ENCODE measurements at places on chromosomes 7 and 10.

DNA sequence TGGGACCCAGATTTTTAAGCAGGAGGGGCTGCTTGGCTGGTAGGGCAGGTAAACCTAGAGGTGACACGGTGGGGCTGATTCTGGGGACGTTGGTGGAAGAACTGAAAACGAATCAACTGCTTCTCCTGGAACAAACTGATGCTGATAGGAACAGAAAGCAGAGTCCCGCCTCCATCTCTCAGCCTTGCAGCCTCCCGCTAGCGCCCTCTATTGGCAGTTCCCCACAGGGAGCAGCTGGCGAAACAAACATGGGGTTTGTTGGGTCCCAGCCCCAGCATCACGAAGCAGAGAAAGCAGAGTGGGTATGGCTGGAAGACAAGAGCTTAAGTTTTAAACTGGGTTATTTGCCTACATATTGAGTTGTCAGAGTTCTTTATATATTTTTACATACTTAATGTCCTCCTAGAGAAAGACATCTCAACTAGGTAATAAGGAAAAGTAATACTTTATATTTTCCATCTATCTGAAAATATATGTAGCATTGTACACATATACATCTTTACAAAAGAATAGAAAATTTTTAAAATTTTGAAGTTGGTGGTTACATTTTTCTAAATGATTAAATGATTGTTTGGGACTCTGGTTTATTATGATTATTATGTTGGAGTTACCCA, 42.3 kb upstream of the FOXI2 start:
- peak; percentile 23 for DNase-seq

- no peak for DNase-seq
Observed at GRCh38 chr10:110410329-110411046, 87.2 kb upstream of the DUSP5 start.

DNA sequence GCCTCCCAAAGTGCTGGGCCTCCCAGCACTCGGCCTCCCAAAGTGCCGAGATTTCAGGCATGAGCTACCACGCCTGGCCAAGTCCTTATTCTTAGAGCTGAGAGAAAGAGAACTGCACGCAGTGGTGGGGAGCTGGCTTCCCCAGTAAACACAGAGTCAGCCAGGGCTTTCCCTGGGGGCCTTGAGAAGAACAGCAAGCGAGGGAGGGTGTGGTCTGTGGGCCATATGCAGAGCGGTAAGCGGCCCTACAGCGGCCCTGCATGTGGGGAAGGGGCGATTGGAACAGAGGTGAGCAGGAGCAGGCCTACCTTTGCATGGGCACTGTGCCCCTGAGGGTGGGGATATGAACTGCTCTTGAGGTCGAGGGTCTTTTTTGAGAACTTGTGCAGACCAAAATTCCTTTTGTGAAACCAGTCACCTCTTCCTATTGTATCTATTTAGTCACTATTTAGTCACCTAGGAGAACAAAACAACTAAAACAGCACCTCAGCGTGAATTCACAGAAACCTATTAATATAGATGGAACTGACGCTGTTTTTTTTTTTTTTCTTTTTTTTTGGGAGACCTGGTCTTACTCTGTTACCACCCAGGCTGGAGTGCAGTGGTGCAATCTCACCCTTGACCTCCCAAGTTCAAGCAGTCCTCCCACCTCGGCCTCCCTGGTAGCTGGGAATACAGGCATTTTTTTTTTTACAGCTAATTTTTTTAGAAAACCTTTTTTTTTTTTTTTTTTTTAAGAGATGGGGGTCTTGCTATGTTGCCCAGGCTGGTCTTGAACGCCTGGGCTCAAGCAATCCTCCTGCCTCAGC, 36.9 kb upstream of the SH2D4B start:
- peak; percentile 44 for DNase-seq

GRCh38 chr10:25349520-25349919, 174.7 kb downstream of the GPR158 start:
- DNase-seq, result no peak

DNA sequence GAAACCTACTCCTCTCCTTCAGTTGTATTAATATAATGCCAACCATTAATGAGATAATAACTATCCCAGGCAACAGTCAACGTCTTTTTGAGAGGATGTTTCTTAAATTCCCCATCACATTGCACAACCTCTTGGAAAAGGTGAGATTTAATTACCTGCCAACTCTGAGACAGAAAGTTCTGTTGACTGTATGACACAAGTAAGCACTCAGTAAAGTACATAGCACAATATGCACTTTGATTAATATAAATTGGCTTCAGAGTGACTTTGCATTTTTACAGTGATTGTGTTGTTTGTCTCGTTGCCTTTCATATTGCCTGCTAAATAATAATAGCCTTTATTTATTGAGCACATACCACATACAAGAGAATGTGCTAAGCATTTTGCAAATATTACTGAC, 46.7 kb downstream of the CAV1 start:
- no peak for DNase-seq

GRCh38 chr10:97401455-97401919, 347 bp upstream of the RRP12 start:
- DNase-seq, result no peak

DNA sequence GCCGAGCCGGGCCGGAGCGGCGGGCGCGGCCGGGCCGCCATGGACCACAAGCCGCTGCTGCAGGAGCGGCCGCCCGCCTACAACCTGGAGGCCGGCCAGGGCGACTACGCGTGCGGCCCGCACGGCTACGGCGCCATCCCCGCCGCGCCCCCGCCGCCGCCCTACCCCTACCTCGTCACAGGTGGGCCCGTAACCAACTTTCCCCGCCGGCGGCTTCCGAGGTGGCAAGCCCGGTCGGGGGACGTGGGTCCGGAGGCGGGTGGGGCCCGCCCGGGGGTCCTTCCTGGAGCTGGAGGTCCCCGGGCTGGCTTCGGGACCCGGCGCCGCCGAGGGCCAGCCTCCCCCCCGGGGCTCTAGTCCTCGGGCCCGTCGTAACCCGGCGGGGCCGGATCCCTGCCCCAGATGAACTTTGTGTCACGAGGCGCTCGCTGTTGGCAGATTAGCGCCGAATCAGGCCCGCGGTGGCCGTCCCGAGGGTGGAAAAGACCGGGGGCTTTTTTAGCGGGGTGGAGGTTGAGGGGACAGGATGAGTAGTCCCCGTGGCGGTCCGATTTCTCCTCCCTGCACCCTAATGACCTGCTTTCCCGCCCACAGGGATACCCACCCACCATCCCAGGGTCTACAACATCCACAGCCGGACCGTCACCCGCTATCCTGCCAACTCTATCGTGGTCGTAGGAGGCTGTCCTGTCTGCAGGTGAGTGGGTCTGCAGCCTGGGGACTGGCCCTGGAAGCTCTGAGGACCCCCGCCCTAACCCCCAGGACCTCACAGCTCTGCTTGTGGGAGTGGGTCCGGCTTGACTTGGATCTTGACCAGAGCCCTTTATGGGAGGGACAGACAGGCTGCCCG, 496 bp downstream of the BRI3 start:
- DNase-seq, result no peak

- DNase-seq, result no peak
Observed at GRCh38 chr7:92740134-92740533, 96.2 kb downstream of the CDK6 start.

DNA sequence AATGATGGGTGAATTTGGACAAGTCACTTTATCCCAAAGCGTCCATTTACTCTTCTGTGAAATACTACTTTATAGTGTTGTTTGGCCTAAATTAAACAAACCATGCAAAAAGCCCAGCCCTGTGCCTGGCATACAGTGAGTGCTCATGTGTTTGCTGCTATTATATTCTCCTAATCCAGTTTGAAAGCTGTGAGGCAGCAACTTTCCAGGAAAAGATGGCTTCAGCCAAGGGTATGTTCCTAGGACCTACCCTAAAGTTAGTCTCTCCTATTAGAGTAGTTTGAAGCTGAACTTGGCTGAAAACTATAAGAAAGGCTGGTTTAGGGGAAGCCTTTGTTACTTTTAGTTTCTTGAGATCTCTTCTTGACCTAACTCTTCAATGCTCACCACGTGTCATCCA, 19.9 kb downstream of the ACSL5 start:
- no peak for DNase-seq

DNA sequence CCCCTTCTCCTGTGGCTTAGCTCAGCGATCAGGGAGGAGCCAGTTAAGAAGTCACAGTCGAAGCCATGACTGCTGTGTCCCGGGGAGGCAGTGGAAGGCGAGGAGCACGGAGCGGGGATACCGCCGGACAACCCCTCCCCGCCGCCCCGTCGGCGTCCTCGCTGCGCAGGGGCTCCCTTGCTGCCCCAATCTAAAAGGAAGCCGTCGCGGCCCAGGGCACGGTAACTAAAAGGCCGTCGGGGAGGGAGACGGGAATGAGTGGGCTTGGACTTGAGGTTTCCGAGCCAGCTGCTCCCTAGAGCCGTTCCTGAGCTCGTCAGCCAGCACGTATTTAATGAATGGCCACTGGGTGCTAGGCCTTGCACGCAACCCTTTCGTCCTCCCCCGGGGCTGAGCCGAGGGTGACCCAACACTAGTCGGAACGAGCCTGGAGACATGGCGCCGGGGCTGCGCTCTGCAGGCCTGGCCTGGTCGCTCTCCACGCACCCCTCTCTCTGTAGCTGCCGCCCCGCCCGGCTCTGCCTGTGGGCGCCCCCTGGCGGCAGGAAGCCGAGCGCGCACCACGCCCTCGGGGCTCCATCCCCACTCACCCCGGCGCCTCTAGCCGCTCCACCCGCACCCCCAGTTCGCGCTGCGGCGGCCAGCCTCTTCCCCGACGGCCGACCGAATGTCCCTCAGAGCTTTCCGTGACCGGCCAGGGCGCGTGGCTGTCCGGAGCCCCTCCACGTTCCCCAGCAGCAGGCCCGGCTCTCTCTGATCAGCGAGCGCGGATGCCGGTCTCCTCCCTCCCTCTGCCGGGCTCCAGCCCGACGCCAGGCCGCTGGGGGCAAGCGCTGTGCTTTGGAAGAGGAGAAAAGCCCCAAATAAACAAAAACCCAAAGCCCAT, 29.3 kb upstream of the KCNK18 start:
- DNase-seq, result peak; percentile 60

DNA sequence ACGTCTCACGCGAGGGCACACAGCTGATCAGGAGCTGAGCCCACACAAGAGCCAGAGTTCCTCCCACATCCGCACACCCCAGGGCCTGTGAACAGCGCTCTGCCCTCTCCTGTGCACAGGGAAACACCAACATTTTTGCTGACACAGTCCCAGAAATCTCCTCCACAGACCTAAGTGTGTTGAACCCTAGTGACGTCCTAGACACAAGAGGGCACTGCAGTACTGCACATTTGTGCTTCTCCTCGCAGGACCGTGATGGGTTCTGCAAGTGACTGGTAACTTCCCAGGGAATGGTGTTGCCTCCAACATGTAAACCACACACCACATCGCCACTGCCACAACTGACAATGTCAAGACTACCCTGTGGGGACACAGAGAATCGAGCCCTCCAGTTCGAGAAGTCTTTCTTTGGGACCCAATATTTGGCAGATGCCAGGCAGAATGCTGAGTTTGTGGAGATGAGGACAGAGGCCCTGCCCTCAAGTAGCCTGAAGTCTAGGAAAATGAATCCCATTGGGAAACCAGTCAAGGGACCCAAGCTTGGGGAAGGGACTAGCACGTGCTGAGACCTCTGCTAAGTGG, 170.3 kb downstream of the PAXIP1 start:
- no peak for DNase-seq

DNA sequence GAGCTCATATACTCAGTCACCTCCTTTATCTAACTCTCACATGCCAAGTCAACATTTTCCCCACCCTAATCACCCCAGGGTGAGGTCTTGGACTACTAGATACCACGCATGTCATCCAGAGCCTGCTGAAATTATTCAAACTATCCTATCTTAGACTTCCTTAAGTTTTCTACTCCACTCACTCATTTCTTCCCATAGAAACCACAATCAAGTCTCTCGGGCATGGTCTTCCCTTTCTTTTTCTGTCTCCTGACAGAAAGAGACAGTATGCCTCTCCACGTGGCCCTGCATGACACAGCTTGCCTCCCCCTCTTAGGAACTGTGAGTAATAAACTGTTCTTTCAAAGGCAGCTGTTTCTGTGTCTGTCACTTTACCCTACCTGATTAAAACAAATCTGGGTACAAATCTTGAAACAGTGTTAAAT, 29.4 kb downstream of the TAS2R41 start:
- DNase-seq, result no peak
